ENCODE measurements at places on chromosomes 7 and 10. TPM values are rescaled to one million over a fixed set of nuclear protein-coding genes. Genes with fewer than 3 reads are reported as not detected.

Gene CDC14C
- total RNA-seq = not detected

GRCh38 chr10:30701451-30702173, 72.1 kb upstream of the LYZL2 start:
- peak; percentile 10 for DNase-seq

DNA sequence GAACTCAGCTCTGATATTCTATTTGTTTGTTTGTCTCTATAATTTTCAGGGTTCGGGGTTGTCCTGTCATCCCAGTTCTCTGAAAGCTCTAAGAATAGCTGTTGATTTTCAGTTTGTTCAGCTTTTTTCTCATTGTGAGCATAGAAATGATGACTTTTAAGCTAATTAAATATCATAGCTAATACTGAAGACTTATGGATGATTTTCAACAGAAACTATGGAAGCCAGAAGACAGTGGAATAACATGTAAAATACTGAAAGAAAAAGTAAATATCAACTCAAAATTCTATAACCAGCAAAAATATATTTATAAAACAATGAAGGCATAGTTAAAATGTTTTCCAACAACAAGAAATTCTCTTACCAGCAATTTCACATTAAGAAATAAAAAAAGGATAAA, 96.4 kb upstream of the ETV1 start:
- no peak for DNase-seq

DNA sequence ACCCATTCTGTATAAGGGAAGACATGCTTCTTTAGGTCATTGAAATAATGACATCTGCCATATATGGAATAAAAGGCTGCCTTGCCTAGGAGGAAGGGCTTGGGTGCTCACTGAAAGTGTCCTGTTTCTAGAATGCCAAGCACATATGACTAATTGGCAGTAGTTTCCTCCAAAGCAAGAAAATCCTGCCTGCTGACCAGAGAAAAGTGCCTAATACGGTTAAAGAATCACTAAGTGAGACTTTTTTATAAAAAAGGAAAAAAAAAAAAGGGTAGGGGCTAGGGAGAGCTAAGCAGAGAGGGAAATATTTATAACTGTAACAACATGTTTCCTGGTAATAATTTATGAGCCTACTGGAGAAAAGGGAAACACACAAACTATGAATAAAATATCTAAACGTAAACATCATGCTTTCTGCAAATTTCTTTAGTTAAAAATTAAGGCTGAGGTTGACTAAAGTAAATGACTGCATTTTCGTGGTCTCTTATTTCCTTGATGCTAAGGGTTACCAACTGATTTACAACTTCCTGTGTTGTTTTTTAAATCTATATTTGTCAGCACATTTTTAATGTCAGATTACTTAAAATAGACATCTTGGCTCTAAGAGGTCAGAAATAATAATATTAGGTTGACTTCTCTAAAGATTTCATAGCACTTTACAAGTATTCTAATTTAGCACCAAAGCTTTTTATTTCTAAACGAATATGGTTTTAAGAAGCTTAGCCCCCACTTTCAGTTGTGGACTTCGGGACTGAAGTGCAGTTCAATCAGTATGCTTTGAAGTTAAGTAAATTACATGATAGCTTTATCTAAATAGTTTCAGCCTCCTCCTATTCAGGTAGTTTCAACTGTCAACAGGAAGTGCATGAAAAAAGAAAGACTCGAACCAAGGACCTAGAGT, 89.6 kb downstream of the CABCOCO1 start:
- no peak for DNase-seq
